Hindlimb muscle (tissue), 1 donor: ENCODE measurements at places on chromosomes 4 and X.
A peak's percentile ranks its signal among the peaks of the same experiment; 100 is the strongest.

GRCh38 chr4:93466446-93466845, 362.1 kb upstream of the ATOH1 start:
- no peak for DNase-seq

- no peak for DNase-seq
Observed at GRCh38 chr4:176642472-176642871, 150.2 kb downstream of the VEGFC start.

DNA sequence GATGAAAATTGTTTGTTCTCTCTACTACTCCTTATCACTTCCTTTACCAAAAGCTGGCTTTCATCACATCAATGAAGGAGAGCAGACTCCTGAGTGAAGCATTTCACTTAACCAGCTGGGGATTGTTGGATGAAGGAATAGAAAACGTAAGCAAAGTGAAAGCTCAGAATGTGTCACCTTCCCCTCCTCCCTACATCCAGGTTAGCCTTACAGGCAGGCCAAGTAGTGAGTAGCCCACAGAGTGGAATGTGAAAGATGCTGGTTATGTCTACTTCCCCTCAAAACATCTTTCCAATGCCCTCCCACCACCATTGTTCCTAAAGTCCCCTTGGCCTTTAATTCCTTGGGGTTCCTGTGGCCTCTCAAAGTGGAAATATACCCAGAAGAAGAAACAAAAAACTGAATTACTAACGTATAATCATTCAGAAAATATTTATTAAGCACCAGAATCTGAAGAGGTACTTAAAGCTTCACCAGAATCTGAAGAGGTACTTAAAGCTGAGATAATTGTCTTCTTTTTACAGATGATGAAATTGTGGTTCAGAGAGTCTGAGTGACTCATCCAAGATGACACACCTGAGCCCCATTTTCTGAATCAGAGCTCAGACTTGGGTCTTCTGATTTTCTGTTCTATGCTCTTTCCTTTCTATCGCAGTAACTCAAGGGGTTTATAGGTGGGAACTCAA, 6.5 kb downstream of the P2RY4 start:
- DNase-seq: no peak

GRCh38 chrX:39605183-39605582, 492.6 kb downstream of the BCOR start:
- DNase-seq: no peak

GRCh38 chr4:182807346-182807745, 109.8 kb downstream of the DCTD start:
- DNase-seq: no peak

DNA sequence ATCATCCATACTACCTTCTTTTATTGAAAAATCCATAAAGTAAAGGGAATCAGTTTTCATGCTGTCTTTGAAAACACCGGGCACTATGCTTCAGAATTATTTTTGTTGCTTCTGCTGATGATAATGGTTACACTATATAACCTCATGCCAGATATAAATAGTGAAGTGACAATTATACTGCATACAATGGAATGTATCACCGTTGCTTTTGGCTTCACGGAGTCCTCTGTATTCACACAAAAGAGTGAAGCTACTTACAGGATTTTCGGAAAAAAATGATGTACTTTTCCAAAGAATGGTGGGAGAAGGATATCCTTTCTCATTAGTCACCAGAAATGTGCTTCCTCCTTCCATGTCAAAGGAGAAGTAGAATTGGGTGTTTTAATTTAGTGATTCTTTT, 159.1 kb upstream of the PITX2 start:
- no peak for DNase-seq

DNA sequence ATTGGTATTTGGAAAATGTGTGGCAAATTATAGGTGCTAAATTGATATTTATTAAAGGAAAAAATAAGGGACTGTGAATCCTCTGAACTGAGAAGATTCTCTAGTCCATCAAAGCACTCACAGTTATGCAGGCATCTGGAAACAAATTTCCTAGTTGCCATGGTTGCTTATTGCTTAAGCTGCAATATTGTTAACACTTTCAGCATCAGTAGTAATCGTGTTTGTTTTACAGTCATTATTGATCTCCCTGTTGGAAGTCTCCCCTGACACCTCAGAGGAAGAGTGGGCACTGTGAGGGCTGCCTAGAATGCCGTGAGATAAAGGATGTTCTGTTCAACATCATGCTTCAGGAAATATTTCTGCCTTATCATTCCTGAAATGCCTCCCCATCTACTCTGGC, 2004.3 kb upstream of the ADGRL3 start:
- DNase-seq: no peak

DNA sequence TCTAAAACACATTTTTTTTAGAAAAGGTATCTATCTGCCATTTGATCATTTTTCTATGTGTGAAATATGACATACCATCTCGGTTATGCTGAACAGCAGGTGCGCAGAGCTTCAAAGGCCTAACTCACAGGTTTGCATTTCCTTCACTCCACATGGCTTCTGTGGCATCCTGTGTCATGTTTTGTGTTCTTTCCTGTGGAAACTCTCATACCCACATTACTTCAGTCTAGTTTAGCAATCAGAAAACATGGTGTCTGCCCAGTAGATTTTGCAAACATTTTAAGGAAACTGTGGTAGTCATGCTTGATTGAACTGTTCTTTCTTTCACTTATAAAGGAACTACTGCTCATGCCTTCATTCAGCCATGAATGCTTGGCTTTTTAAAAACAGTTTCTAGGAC, 11.3 kb upstream of the ARAP2 start:
- no peak for DNase-seq

DNA sequence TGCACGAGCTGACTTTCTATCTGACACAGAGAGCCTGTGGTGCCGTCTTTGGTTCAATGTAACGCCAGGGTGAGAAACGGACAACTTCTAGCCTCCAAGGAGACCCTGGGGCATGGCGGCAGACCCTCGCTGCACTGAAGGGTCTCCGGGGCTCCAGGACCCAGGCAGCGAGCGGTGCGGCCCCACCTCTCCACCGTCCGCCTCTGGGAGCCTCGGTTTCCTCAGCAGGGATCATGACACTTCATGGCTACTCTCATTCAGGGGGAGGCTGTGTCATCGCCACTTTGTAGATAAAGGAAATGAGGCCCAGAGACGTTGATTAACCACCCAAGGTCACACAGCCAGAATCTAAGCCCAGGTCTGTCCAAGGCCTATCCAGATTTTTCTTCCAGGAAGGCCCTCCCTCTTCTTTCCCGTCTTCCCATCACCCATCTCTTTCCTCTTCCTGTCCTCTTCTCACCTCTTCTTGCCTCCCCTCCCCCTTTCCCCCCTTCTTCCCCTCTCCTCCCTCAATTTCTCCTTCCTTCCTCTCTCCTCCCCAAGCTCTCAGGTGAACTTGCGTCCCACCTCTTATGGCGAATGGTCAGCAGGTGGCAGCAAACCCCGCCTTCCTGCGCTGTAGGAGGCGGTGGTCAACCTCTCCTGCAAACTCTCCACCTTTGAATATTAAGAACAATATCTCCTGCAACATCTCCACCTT, 69.3 kb upstream of the HMX1 start:
- DNase-seq: no peak

- DNase-seq: no peak
Observed at GRCh38 chrX:1420371-1420770, 28.5 kb upstream of the SLC25A6 start.

- DNase-seq: no peak
Observed at GRCh38 chrX:104351173-104351769, 96.5 kb upstream of the ESX1 start.

- DNase-seq: no peak
Observed at GRCh38 chrX:18377796-18378195, 23.3 kb upstream of the SCML2 start.

DNA sequence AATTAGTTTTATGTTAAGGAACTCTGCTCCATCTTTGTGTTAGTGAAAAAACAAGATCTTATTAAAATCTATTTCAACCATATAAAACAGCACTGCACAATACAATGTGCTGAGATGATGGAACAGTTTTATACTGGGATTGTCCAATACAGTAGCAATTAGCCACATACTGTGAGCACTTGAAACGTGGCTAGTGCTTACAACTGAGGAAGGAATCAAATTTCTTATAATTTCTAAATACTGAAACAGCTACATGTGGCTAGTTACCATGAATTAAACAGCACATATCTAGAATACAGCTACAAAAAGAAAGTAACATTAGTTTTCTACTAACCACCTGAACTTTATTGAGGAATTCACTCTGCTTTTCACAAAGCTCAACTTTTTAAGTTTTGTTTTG, 14.7 kb downstream of the NFXL1 start:
- DNase-seq: no peak

GRCh38 chr4:58456727-58457384, 1346.7 kb upstream of the IGFBP7 start:
- DNase-seq: no peak

DNA sequence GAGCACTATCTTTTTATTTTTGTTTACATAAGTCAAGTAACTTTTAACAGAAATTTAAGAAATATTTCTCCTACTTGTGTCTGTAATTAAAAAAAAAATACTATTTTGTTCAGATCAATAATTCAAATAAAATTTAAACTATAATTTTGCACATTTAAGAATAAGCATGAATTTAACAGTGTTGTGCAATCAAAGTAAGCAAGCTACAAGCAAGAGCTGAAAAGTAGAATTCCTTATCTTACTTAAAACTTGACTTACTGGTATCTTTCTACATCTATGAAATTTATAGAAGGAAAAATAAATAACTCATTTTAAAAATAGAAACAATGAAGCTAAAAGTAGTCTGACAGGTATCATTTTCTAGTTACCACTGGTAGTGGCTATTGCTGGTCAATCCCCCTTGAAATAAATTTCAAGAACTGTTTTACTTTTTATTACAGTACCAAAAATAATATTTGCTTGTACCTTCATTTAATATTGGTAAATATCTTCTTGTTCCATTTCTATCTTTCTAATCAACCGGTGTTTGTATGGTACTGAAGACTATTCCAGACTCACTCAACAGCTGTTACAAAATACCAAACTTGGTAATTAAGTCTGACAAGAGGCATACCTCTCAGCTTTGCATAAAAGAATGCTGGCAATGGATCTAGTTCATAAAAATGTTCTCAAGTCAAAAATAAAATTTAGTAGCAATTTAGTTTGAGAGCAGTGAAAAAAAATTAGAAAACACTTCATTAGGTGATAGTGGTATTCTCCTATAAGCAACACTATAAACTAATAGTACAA, 62.2 kb downstream of the NOCT start:
- no peak for DNase-seq

DNA sequence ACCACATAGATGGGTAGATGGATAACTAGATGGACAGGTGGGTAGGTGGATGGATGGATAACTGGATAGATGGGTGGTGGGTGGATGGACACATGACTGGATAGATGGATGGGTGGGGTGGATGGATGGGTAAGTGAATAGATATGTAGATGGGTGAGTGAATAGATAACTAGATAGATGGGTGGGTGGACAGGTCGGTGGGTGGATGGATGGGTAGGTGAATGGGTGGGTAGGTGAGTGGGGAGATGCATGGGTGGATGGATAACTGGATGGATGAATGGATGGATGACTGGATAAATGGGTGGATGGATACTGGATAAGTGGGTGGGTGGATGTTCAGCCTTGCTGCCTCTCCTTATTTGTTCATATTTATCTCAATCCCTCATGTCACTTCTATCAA, 52.1 kb upstream of the MTNR1A start:
- DNase-seq: no peak

GRCh38 chr4:115780835-115781234, 667.4 kb upstream of the NDST4 start:
- DNase-seq: no peak

DNA sequence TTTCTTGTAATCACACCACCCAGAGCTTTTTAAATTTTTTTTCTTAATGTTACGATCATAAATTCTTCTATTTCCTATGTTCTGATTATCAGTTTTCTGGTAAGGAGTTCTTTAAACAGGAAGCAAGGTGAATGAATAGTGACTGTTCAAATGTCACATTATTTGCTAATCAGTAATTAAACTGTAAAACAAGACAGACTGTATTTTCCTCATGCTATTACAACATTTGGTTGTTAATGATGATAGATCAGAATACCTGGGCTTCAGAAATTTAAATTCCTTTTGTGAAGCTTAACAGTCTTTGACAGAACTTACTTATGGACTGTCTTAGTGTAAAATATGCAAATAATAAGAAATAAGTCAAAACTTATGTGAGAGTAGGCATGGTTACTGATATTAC, 41.4 kb downstream of the CLCN3 start:
- DNase-seq: no peak

GRCh38 chr4:124322234-124323065, 390.1 kb downstream of the ANKRD50 start:
- DNase-seq: peak; percentile 76

DNA sequence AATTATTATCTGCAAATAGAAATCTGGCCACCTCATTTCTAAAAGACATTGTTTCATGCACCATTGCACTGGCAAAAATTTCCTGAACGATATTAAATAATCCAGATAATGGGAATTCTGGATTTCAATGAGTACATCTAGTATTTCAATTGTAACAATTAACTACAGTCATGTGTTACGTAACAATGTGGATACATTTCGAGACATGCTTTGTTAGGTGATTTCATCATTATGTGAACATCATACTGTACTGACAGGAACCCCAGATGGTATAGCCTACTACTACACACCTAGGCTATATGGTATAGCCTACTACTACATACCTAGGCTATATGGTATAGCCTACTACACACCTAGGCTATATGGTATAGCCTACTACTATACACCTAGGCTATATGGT, 14.8 kb downstream of the LAMTOR3 start:
- no peak for DNase-seq

DNA sequence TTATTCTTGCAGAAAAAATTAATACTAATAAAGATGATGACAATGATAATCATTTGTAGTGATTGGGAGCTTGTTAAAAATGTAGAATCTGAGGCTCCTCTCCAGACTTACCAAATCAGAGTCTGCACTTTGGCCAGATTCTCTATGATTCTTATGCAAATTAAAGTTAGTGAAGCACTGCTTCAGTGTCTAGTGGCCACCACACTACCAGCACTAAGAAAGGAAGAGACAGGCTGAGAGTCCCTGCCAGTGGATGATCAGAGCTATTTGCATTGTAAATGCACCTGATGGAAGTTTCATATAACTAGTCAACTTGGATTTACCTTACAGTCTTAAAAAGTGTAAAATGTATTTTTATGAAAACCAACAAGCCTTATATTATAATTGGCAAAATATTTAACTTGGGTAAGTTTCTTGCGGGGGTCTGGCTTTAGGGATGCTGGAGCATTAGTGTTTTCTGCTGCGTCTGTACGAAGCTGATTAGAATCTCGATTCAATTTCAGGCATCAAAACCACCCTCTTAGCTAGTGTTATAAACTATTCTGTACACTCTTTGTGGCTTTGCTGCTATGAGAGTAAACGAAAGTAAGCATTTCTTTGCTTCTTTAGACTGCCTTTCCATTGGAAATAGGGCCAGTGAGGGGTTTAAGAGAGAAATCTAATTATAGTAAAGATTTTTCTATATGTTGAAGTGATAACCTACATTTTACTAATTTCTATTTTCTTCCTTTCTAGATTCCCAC, 114.1 kb downstream of the TLL1 start:
- no peak for DNase-seq
